Frontal cortex (tissue), 4 donors: ENCODE measurements at places on chromosomes 5 and 9. TPM values are rescaled to one million over a fixed set of nuclear protein-coding genes. Genes with fewer than 3 reads are reported as not detected.

Gene ELP1
- 51.8 TPM for total RNA-seq

Gene STARD4
- 37.1 TPM for total RNA-seq

Gene IFNA21
- total RNA-seq, result not detected

- DNase-seq, result no peak
These were observed 137.1 kb downstream of the GABBR2 start for GRCh38 chr9:98571643-98572042.

GRCh38 chr5:61674378-61674777 lies 342.3 kb downstream of the ZSWIM6 start:
- DNase-seq, result no peak

DNA sequence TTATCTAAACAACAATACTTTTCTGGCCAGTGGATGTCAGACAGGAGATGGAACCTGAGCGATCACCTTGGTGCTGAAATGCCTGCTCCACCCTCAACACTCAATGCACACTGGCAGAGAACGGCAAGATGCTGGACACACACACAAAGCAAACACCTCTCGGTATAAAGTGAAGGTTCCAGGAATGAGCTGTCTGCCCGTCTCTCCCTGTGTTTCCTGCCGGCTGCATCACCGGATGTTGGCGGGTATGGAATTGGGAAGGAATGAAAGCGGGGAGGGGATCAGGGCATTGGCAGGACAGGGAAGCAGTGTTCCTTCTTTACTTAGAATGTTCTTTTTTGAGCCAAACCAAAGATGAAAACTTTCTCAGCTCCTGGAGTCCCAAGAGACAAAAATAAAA lies 59.2 kb downstream of the MED10 start:
- no peak for DNase-seq

- no peak for DNase-seq
These were observed 184.4 kb upstream of the IER5L start for GRCh38 chr9:129362287-129363000.

DNA sequence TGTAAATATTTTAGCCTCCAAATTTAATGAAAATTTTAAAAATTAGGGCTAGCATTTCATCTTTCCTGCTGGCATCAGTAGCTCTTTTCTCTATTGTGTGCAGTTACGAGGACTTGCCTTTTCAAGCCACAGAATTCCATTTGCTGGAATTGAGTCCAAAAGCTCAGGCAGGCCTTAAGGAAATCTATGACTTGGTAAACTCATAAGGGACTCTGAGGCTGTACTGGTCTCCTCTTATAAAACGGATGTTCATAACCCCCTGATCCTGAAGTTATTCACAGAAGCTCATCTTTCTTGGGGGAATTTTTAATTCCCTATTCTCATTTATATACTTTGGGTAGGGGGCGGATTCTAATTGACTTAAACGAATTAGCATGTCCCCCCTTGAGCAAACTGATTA lies 23.4 kb downstream of the ANKRA2 start:
- DNase-seq, result no peak

GRCh38 chr9:81028504-81028903 lies 660.8 kb downstream of the TLE1 start:
- DNase-seq, result no peak
